ENCODE measurements at places on chromosomes 11 and 22.

DNA sequence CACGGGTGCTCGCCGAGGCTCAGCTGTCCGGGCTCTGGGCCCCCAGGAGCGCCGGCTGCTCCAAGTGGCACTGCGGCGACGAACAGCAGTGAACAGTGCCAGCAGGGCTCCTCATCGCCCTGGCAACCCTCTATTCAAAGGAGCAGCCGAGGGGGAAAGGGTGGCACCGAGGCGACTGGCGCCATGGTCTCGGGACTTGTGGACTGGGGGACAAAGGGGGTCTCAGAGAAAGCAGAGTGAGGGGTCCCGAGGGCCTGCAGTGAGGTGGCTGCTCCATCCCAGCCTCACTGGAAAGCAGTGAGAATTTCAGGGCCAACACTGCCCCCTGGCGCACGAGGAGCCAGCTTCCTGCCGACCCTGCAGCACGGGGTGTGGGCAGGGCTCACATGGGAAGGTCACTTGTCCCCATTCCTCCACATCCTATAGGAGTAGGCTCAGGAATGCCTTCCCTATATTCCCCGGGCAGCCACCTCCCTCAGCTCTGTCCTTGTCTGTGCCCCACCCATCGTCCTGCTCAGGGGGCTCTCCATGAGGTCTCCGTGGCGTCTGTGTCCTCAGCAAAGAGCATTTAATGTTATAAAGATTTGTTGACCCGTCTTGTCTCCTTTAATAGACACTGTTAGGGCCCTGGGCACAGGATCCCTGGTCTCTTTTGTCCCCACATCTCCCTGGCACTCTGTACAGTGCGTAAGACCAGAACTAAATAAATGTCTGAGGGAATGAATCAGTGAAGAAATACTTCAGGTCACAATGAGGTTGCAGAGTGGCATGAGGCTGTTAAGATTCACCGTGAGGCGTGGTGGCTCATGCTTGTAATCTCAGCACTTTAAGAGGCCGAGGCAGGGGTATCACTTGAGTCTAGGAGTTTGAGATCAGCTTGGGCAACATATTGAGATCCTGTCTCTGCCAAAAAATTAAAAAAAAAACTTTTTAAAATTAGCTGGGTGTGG, 26.4 kb downstream of the LRFN4 start:
- no peak for DNase-seq

DNA sequence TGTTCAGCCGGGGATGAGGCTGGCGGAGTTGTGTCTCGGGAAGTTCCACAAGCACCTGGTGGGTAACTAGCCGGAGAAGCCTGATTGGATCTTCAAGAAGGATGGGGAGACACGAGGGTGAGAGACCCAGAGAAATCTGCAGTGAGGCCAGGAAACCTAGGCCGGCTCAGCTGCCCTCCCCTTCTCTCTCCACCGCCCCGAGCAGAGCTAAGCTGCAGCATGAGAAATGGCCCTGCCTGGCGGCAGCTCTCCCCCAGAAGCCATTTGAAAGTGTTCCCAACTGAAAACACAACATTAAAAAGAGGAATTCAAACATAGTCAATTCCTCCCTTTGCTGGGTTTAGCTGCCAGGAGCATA, 77.8 kb upstream of the SHISAL1 start:
- no peak for DNase-seq

DNA sequence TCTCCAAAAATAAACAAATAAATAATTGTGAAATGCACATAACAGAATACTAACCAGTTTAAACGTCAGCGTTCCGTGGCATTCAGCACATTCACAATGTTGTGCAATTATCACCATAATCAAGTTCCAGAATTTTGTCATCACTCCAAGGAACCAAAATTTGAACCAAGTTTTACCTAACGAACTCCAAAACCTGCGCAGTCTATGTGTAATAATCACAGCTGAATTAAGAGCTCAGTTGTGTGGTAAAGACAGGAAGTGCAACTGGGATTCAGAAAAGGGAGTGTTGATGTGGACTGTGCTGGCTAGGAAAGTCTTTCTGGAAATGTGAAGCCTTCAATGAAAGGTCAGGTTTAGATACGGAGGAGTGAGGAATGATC, 5.4 kb upstream of the MCAM start:
- DNase-seq, result no peak

DNA sequence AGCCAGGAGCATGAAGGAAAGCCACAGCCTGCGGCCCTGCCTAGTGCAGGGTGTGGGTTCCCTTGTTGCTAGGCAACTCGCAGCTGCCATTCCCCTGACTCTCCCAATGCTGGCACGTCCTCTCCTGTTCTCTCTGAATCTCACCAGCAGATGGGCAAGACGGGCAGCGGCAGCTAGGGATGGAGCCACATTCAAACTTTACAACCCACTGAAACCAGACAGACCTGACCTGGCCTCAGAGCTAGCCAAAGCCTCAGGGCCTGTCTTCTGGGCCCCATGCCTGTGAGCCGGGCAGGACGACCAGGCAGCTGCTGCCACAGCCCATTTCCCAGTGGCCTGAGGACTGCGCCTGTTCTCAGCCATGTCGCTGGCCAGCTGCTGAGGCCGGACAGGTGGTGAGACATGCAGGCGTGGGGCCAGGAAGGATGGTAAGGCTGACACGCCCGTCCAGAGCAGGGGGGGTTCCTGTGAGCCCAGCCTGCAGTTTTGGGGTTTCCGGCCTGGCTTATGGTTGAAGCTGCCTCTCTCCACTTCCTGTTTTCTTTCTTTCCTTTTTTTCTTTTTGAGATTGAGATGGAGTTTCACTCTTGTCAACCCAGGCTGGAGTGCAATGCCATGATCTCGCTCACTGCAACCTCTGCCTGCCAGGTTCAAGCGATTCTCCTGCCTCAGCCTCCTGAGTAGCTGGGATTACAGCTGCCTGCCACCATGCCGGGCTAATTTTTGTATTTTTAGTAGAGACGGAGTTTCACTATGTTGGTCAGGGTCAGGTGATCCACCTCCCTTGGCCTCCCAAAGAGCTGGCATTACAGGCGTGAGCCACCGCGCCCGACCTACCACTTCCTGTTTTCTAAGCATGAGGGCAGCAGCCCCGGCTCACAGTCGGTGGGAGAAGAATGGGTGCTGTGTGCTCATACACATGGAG, 4.1 kb downstream of the SUN2 start:
- DNase-seq, result peak; percentile 49

DNA sequence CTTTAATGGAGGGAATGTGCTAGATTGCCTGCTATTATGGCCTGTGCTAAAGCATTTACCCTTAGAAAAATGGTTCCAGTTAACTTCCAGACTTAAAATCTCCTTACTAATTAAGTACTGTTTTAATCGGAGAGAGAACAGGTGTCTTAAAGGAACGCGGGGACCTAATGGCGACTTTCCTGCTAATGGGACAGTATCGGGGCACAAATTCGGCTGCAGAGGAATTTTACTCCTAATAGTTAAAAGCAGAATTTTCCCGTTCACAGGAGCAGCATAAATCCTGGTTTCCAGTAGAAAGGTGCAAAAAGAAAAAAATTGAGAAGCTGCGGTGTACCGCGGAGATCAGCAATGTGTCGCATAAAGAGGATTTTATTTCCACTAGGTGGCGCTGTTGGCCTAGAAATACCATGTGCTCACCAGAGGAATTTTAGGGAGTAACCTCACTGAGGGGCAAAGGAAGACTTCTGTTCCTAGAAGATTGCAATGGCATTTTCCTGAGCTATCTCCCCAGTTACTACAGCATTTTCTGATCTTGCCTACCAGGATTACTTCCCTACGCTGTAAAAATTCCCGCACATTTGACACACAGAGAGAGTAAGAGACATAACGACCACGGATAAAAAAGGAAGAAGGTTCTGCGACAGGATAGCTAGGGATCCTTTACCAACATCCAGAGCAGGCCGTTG, 44.5 kb downstream of the ZNF280B start:
- peak; percentile 61 for DNase-seq

DNA sequence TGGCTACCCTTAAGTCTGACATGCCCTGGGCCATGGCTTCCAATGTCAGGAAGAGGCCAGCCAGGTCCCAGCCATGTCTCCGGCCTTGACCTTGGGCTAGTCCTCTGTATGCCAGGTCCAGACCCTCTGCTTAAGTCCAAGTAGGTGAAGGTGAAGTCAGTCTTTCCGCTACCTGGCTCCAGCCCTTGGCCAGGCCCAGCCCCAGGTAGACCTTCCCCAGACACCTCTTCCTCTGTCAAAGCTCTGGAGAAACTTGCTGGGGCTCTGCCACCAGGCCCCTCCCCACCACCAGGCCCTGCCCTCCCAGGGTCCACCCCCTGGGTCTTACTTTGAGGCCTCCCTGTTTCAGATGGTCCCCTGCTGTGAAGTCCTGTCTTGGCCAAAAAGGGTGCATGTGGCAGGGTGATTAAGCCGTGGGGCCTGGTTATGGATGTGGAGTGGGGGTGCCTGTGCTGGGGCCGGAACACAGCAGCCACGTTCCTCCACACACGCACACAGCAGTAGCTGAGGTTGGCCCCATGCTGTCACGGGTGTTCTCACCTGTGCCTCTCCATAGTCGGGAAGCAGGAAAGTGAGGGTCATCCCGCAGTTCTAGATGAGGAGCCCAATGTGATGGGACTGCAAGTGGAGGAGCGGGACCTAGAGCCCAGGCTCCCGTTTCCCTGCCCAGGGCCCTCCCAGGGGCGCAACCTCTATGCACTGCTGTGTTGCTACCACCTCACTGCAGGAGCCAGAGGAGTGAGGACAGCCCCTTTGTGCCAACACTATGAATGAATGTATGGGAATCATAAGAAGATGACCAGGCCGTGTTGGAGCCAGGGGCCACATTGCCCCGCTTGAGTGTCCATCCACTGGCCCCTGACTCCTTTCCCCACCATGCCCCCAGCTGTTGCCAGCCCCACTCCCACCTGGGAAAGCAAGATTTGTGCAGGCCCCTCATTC, 72.2 kb downstream of the LINC01488 start:
- DNase-seq, result no peak

DNA sequence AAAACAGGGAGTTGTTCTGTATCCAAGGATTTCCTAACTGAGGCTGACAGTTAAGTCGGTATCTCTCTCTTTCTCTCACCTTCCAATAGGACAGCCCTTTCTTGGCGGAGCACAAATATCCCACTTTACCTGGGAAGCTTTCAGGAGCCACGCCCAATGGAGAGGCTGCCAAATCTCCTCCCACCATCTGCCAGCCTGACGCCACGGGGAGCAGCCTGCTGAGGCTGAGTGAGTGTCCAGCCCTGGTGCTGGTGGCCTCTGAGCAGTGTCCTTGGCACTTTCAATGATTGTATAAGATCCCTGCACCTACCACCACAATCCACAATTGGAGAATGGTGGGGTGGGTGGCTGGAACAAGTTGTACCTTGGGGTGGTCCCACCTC, 33.7 kb downstream of the CYB5R2 start:
- no peak for DNase-seq

GRCh38 chr11:11427542-11427941, 74.5 kb upstream of the CSNK2A3 start:
- DNase-seq, result no peak

GRCh38 chr11:131776211-131776610, 405.8 kb downstream of the NTM start:
- no peak for DNase-seq

DNA sequence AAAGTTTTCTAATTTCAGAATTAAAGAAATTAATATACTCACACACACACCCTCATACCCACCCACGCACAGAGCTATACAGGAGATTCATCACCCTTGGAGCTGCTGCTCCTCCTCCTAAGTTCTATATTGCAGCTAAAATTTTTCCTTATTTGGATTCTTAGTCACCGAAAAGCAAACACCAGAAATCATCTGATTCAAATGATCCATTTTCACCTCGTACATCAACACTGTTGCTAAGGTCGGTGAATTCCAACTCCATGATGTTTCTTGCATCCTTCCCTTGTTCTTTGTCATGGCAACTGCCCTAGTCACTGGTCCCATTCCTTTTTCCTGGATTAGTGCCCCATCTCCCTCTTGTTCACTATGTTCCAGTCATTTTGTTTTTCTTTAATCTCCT, 286.2 kb downstream of the GRM5 start:
- DNase-seq, result no peak

- DNase-seq, result no peak
These were observed 22.6 kb upstream of the SERPIND1 start for GRCh38 chr22:20751185-20751851.

GRCh38 chr11:111603611-111604130, 1.4 kb downstream of the SIK2 start:
- no peak for DNase-seq

DNA sequence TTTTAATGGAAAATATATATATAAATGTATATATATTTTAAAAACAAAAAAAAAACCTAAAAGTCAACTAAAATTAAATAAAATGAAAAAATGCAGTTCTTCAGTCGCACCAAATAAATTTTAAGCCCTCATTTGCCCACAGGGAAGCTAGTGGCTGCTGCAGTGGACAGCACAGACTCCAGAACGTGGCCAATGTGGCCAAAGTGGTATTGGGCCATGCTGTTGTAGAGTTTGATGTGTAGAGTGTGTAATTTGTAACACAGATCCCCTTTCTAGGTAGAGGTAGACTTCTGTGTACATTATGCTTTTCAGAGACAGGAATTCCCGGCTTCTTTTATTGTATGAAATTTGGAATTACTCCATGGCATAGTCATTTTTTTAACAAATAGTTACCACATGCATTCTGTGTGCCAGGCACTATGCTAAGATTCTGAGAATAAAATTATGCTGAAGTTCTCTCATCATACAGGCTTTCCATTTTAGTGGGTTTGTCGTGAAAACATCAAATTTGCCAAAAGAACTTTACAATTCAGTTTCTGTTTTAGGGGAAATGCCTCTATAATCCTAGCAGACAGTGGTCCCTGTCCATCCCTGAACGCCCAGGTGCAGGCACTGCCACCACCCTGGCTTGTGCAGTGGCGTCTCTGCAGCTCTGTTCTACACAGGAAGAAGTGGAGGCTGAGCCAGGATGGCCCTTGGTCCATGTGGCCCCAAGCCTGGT, 68.5 kb downstream of the MED15 start:
- DNase-seq, result no peak

DNA sequence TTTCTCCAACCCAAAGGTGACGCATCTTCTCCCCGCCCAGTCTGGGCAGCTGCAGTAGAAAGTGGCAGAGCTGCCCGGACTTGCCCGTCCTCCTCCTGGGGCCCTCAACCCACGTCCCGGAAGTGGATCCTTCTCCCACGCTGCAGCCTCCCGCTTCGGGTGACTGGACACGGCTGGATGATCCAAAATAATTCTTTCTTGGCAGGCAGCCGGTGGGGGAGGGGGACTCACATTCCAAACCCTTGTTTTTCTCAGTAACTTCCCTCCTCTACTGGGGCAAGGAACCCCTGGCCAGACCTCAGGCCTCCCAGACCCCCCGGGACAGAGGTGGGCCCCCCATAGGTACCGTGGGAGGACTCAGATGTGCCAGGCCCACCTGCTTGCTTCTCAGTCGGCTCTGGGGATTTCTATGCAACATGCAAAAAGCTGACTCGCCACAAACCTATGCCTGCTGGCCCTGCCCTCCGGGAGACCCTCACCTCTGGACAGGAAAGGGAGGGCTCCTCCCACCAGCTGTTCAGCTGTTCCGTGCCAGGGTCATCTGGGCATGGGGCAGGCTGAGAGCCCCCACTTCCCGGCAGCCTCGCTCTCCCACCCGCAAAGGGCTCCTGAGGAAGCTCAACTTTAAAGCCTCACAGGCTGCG, 1.4 kb downstream of the PLXNB2 start:
- peak; percentile 75 for DNase-seq

- no peak for DNase-seq
These were observed 40.9 kb upstream of the MUC5AC start for GRCh38 chr11:1116666-1117390.
